ENCODE measurements at places on chromosomes 1 and 21.

DNA sequence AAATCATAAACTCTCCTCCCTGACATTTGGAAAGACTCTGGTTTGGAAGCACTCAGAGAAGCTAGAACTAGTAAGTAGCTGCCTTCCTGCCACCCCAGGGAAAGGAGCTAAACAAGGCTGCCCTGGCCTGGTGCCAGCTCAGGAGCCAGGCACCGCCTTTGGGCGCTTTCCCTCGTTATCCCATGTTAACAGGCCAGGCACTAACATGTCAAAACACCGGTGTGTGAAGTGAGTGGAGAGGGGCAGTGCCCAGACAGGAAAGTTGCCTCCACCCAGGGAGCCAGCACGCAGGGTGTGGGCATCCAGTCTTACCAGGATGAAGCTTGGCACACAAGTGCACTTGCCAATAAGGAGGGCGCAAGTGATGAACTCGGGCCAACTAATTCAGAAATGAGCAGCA, 346.8 kb downstream of the RRAGC start:
- no peak for DNase-seq

DNA sequence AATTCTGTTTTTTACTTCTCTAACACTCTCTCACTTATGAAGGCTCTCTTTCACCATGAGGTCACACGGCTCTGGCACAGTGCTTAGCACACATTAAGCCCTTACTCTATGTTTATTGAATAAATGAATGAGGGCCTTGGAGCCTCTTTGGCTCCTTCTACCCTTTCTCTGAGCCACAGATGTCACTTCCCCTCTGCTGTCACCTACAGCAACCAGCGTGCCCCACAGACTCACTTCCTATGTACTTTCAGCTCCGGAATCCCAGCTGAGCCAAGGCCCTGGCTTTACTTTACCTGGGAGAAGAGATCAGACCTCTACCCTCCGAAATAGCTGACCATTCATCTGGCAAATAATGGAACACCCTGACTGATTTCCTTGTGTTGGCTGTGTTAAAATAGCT, 53.7 kb upstream of the HMCN1 start:
- no peak for DNase-seq

DNA sequence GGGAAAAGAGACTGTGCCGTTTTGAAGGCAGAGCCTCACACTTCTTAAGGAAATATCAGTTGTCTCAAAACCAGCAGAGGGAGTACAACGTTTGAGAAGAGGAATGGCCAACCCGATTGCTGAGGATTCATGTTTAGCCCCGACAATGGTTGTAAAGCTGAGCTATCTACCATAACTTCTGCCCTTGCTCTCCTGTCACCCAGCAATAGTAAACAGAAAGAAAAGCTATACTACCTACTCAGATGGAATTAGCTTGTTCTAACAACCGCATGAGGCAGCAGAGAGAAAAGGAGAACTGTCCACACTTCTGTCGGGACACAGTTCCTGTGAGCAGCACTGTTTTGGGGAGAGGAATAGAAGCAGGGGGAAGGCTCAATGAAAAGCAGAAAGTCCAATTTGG, 91.2 kb downstream of the SLC45A1 start:
- DNase-seq: no peak

DNA sequence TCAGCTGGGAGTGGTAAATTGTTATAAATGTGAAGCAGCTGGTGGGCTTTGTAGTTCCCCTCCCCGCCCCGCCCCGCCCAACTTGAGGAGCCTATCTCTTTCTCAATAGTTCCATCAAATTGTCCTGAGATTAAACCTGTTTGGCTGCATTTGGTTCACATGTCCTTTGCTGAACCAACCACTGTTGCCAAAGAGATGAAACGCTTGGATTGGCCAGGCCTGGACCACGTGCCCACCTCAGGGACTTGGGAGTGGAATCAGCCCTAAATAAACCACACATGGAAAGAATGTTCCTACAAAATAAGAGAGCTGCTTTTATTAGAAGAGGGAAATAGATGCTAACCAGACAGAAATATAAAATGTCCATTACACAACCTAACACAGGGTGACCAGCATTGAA, 424.9 kb upstream of the KAZN start:
- DNase-seq: no peak

GRCh38 chr1:180157108-180157507, 2.4 kb downstream of the QSOX1 start:
- DNase-seq: no peak

- no peak for DNase-seq
These were observed 32.4 kb downstream of the KANK4 start for GRCh38 chr1:62286786-62287224.

DNA sequence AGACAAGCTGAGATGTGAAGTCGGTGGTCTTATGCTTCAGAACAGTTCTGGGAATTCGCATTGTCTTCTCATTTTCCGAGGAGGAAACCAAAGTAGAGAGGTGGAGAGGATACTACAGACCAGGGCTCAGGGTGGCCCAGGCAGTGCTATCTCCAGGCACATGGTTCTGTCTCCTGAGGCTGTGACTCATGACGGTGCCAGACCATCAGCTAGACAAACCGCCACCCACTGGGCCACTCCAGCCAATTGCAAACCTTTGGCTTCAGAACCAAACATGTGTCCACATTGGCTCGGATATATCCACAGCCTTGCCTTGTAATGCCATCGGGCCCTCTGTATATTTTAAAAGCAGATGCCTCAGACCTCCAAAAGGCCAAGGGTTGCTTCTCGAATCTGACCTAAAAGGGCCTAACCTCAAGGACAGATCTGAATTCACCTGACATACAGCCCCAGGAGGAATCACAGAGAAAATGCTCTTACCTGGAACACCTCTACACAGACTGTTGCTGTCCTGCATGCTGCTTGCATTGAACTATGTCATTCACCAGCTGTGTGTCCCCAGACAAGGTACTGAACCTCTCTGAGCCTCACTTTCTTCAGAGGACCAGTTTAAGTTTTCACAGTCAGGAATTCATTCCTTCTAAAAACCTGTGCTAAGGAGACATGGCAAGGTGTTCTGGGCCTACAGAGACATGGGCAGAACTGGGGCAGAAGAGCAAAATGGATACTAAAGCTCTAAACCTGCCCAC, 224.9 kb upstream of the JUN start:
- no peak for DNase-seq

GRCh38 chr1:46362158-46362557, 21.6 kb downstream of the NSUN4 start:
- DNase-seq: no peak

DNA sequence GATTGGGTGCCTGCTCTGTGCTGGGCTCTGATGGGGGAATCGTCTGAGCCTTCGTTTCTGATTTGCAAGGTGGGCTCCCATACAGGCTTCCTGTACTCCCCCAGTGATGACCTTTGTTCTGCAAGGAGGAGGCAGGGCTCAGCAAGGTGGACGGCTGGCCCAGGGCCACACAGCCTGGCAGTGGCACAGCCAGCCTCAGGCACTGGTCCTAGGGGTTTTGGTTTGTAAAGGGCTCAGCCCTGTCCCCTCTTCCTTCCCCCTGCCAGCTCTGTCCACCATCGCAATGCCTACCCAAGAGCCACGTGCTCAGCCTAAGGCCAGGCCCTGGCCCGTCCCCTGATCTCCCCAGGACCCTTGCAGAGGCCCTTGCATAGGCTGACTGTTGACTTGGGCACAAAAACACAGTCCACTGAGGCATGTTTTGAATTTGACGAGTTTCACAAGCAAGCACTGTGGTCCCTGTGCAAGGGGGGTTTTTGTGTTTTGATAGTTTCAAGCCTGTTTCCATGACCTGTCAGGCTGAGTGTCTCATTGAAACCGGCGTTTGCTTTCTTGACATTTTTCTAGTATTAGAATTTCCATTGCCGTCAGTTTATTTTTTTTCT, 39.5 kb upstream of the TNFRSF1B start:
- peak; percentile 52 for DNase-seq

DNA sequence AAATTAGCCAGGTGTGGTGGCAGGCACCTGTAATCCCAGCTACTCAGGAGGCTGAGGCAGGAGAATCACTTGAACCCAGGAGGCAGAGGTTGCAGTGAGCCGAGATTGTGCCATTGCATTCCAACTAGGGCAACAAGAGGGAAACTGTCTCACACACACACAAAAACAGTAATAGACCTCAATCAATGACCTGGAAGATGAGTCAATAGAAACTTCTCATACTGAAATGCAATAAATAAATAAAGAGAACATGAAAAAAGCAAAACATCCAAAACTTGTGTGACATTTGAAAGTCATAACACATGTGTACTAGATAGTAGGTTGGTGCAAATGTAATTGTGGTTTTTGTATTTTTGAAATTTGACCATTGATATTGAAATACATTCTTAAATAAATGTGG, 1338.5 kb downstream of the AMY1C start:
- no peak for DNase-seq

DNA sequence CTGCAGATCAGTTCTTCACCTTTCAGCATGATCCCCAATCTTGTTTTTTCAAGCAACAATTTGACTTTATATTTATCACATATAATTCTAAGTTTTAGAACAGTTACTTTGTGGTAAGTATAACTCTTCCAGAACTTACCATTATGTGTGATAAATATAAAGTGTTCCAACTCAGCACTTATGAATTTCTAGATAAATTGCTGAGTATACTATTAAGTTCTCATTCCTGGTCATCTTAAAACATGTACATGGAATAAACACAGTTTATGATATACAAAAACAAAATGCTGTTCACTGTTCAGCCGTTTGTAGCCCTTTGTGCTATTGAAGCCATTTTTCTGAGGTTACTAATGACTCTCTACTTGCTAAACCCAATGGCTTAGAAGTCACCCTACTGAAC, 5.1 kb upstream of the XPR1 start:
- DNase-seq: no peak

DNA sequence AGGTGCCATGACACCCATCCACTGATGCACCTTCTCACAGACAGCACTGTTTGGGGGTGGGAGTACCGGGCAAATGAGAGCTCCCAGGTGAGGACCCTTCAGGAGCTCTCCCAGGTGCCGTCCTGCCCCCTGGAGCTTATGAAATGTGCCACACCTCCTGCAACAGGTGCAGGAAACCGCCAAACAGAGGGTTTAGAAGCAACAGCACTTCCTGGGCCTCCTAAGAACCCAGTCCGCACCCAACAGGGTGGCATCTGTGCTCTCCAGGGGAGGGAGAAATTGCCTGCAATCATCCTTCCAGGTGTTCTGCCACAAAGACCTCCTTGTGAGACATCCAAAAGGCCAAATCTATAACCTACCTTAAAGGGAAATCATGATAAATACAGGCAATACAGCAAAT, 87.7 kb upstream of the ATP1B1 start:
- no peak for DNase-seq

GRCh38 chr1:166166698-166167571, at the start of gene FAM78B:
Gene FAM78B, minus strand, starts transcription at chr1:166167001. Its CDS starts 753 bp downstream, at chr1:166166248.
- DNase-seq: peak; percentile 58

DNA sequence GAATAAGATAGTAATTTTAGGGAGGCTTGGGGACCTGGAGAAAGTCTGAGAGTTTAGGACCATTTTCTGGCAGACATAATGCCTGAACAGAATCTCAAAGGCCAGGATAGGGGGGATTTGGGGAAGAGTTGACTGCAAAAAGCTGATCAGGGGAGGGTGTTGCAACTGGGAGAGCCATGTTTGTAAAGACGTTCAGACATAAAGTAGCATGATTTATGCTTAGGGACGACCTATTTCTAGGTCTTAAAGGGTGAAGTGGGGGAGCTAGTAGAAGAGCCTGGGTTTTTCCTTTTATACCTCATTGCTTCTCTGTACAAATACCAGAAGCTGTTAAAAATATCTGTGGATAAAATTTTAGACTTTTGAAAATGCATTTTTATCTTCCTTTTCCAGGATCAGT, 51.2 kb downstream of the FNBP1L start:
- DNase-seq: no peak

DNA sequence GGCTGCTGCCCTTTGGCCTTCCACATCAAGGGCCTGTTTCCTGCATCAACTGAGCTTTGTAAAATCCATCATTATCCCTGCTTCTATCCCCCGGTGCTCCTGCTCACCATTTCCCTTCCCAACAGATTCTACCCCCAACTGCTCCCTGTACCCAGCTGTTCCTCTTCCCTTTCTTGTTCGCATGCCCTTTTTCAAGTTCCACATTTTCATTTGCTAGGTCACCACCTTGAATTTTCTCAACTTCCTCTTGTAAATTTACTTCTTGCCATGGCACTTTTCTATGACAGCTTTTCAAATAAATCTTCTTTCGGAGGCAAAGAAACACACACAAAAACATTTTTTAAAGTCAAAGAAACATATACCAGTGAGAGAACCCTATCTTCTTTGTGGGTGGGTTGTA, 330.5 kb upstream of the ADGRL2 start:
- DNase-seq: no peak

- DNase-seq: no peak
These were observed 3.6 kb downstream of the KRTAP21-3 start for GRCh38 chr21:30714946-30715345.

- DNase-seq: no peak
These were observed 31.9 kb upstream of the RGS21 start for GRCh38 chr1:192284927-192285326.

GRCh38 chr1:202286622-202287097, 55.1 kb downstream of the UBE2T start:
- no peak for DNase-seq

DNA sequence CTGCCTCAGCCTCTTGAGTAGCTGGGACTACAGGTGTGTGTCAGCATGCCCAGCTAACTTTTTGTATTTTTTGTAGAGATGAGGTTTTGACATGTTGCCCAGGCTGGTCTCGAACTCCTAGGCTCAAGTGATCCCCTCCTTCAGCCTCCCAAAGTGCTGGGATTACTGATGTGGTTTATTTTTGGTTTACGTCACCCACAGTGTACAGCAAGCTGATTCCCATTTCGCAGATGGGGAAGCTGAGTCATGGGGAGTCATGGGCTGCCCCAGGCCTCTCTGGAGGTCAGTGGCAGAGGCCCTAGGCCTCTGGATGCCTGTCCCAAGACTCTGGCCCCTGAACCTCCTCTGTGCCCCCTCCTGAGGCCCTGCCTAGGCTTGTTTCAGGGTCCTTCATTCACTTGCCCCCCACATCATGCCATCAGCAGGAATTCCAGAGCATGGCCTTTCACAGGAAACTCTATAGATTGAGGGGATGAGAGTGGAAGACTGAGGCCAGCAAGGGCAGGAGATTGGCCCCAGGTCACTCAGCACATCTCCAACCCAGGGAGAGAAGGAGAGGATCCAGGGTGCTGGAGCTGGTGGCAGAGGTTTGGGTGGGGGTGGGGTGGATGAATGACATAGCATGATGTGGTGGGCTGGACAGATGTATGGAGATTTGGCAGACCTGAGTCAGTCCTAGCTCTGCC, 266.0 kb downstream of the PTPRU start:
- DNase-seq: no peak

DNA sequence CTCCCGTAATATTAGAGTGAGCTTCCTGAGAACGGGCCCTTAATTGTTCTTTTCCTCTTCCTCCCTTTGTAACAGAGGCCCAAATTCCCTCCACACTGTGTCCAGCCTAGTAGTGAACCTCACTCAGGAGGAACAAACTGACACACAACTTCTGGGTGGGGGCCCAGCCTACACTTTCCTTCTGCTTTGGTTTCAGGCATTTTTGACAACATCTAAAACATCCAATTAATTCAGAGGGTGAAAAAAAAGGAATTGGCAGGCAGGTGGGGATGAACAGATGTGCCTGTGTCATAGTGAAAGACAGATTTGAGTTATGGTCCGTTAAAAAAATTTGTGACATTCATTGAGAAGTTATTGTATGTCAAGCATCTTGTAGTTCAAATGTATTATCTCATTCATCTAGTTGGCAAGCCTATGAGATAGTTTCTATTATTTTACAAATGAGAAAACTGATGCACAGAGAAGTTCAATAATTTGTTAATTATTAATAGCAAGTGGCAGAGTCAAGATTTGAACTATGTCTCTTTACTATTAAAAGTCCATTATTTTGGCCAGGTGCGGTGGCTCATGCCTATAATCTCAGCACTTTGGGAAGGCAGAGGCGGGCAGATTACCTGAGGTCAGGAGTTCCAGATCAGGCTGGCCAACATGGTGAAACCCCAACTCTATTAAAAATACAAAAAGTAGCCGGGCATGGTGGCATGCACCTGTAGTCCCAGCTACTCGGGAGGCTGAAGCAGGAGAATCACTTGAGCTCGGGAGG, 41.6 kb upstream of the LRIG2 start:
- no peak for DNase-seq

Measured in activated T-cell treated with anti-CD3 and anti-CD28 coated beads, Interleukin-2, amount 50 U/mL, for 72 hours (primary cell).